ENCODE measurements at places on chromosomes 4 and X. TPM values are rescaled to one million over a fixed set of nuclear protein-coding genes. Genes with fewer than 3 reads are reported as not detected.

Gene DCLK2
- 3.7 TPM for total RNA-seq

Gene NKAP
- 4.0 TPM for total RNA-seq

Gene BOD1L1
- 20.6 TPM for total RNA-seq

Gene COQ2
- total RNA-seq = 23.6 TPM

Gene EGF
- total RNA-seq = under 0.01 TPM

Gene FRAS1
- total RNA-seq = 2.0 TPM

Gene KCNE5
- 0.36 TPM for total RNA-seq

Gene FGG
- total RNA-seq = not detected

Gene CFAP99
- total RNA-seq = not detected

Gene CSAG3
- not detected for total RNA-seq

Gene VEGFD
- 0.34 TPM for total RNA-seq

Gene NLGN3
- total RNA-seq = 0.33 TPM

Gene LAMTOR3
- total RNA-seq = 63.5 TPM

Gene NDNF
- total RNA-seq = under 0.01 TPM

Gene FGF5
- total RNA-seq = 0.36 TPM

Gene CRLF2
- not detected for total RNA-seq

Gene FGF13
- total RNA-seq = 0.69 TPM

Gene TENM3
- total RNA-seq = 46.9 TPM

Gene NHS
- total RNA-seq = 1.4 TPM

Gene UGT2B10
- total RNA-seq = not detected

Gene RWDD4
- total RNA-seq = 20.3 TPM

Gene SHROOM2
- 2.1 TPM for total RNA-seq

Gene FGFBP1
- total RNA-seq = not detected

Gene SH3D19
- total RNA-seq = 21.3 TPM

Gene MAGEA11
- total RNA-seq = not detected

Gene CT47B1
- not detected for total RNA-seq

Gene ASB12
- total RNA-seq = not detected

Gene AFM
- not detected for total RNA-seq

Gene GPR78
- not detected for total RNA-seq

Gene FRMPD4
- 0.33 TPM for total RNA-seq

Gene HPGDS
- total RNA-seq = not detected

Gene TLL1
- total RNA-seq = not detected

Gene FDCSP
- not detected for total RNA-seq

Gene TMEM156
- not detected for total RNA-seq

Gene SPATA18
- 13.1 TPM for total RNA-seq
